Left colon (tissue), 2 donors: ENCODE measurements at places on chromosomes 6 and 20.

DNA sequence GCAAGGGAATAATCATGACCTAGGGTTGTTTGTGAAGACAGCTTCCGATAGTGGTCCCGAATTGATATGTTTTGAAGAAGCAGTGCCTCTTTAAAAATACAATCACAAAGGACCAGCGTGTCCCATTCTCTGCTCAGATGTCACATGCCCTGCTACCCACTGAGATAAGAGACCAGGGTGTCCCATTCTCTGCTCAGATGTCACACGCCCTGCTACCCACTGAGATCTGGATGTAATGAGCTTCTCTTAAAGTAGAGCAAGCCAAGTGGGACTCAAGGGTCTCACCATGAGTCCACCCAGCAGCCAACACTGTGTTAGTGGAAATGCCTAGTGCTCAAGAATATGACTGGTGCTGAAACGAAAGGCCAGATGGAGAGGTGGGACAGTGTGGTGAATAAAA, 22.2 kb downstream of the RIN2 start:
- no peak for DNase-seq

DNA sequence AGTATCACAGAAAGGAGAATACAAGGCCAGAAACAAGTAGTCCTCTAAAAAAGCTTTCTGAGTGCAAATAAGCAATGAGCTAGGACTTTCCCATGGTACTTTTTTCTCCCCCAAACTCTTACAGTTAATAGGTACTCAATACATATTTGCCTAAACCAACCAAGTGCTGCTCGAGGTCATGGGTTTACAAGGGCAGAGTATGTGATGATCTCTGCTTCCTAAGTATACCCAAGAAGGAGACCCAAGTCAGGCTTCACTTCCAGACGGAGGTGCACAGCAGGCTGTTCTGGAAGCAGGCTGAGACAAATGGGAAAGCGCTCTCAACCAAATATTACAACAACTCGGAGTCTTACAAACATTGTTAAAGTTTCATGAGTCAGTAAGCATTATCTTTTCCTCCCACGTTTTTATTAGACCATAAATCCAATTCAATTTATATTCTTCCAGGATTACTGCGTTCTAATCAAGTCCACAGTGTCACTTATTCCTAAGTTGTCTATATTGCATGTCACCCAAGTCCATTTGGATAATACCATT, 8.1 kb downstream of the FYN start:
- no peak for DNase-seq

DNA sequence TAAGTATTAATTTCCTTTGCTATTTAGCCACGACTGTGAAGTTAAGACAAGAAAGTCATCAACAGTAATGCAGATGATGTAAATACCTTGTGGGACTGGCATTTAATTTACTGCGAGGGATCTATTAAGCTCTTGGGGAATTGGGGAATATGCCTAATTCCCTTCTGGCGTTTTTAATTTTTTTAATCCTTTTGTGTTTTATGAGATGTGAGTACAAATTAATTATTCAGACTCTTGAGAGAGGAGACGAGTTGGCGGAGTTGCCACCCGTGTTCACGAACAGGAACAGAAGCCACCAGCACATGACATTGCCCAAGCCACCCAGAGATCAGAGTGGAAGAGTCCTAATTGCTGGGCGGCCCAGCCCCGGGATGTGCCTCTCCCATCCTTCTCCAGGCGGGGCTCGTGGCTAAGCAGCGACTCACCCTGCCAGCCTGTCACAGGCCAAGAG, 533 bp upstream of the CRYBG1 start:
- DNase-seq, result no peak

DNA sequence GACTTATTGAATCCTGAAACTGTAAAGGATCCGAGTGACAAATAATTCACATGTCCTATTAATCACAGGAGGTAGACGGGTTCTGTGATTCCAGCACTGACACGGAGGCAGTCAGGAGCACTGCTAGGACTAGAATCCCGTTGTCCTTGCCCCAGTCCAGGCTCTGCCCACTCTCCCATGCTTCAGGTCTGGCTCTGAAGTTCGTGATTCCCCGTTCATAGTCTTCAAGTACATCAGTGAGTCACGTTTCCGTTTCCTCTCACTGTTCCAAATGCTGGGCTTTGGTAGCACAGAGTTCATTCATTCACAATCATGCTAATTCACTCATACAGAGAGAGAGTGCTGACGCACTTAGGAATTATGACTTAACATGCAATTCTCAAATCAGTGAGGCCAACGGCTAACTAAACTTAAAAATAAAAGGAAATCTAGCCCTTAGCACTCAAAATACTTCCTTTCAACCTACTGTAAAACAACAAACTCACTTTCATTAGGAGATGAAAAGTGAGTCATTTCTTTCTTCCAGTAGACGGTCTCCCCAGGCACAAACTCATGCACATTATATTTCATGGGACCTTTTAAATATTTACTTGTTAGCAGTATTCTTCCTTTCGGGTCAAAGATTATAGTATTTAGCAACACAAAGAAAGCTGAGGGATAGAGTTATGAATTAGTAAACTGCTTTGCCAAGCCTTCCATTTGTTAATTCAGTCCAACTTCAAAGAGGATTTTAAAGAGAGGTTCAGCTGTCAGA, 94.0 kb upstream of the NHSL1 start:
- no peak for DNase-seq

DNA sequence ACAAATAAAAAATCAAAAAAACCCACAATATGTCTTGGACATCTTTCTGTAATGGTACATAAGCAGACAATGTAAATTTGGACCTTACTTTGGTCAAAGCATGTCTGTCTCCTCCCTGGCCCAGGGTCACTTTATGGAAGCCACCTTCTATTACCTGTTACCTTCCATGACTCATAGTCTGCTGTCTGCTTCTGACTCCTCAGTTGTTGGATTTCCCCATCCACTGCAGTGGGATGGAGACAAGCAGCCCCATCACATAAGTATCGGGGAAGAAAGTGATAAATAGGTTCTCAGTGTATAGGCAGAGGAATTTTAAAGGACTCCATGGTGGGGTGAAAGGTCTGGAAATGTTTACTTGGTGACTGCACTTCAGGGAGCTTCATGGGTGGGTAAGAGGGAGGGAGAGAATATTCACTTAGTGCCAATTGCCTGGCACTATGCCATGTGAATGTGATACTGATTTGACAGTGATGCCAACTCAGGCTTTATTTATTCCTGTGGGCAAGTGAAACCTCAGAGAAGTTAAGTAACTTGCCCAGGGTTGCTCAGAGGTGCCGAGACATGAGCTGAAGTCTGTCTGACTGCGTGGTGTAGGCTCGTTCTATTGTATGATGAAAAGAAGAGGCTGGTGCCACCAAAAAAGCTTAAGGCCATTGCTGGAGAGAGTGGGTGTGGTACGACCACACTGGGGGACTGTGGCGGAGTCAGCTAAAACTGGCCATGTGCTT, 175.6 kb upstream of the RNF24 start:
- DNase-seq, result no peak

DNA sequence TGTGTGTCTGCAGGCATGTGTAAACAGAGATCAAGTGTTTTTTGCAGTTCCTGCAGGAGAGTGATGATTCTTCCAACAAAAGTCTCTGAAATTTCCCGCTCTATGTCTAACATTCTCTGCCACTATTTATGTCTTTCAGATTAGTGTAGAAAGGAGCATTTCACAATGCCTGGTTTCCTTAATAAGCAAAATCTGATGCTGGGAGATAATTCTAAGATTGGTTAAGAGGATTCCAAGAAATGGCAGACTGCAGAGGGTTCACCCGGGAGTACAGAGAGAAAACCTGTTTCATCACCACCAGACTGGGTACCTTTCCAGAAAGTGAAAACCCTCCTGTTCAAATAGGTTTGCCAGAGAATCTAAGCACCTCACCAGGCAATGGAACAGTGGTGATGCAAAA, 62.7 kb downstream of the FOXC1 start:
- DNase-seq, result no peak

GRCh38 chr6:66897576-66897975, 1190.5 kb upstream of the EYS start:
- no peak for DNase-seq

DNA sequence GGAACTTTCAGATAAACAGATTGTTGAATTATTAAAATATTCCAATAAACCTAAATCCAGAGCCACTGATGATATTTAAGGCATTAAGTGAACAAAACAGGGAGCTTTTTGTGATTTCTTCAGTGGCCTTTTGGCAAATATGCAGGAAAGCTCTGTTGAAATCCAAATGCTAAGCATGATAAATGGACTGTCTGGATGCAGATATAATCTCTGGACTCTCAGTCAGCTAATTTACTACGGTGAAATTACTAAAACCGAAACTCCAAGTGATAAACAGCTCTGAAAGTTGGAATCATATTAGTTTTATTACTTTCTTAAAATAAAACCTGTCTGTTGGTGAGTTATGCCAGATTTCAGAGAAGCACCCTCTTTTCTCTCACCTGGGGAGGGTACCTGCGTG, 120.3 kb downstream of the IMPG1 start:
- no peak for DNase-seq

DNA sequence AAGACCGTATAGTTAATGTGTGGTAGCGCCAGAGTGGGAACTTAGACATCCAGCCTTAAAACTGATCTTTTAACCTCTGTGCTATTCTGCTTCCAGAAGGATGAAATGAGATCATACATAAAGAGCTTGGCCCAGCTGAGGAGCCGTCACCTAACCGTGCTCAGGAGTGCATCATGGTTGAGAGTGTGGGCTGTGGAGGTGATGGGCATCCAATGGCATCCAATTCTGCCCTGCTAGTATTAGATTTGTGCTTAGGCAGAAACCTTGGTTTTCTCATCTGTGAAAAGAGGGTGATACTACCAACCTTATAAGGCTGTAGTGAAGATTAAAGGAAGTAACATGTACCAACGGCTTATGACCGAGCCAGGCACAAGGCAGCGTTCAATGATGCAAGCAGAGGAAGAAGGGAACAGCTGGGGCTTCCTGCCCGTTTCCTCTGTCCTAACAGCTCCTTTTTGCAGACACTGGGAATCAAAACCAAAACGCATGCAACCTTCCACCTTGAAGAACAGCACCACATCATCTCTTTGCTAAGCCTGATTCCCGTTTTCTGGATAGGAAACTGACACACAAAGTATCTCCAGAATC, 1.3 kb downstream of the SLC22A16 start:
- DNase-seq, result no peak

DNA sequence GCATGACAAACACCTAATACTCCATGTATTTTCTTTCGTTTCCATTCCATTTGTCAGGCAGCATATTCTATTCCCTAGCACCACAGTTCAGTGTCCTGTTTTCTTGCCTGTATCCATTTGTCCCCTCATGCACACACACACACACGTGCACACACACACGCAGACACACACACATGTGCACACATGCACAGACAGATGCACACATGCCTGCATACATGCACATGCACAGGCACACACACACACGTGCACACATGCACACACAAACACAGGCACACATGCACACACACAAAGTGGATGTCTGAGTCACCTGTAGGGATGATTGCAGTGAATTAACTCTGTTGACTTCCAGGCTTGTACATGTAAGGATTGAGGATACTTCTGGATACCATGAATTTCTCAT, 226.7 kb upstream of the SYNDIG1 start:
- no peak for DNase-seq

GRCh38 chr6:129929433-129929832, 68.3 kb upstream of the TMEM244 start:
- DNase-seq, result no peak

DNA sequence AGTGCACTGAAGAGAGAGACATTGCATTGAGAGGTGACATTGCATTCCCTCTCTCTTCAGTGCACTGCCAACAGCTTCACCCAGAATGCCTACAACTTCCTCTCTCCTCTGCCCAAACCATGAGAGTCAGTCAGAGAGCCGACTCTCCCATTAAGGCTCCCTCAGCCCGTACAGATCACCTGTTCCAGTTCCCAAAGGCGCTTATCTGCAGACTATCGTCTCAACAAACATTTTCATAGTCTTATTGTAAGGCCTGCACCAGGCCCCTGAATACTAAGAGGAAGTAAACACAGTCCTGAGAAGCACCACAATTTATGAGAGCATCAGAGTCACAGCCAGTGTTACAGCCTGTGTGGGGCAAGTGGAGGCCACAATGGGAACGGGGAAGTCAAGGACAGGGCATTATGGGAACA, 53.7 kb downstream of the GFOD1 start:
- no peak for DNase-seq

GRCh38 chr6:5967594-5967993, 39.1 kb downstream of the NRN1 start:
- DNase-seq, result no peak

DNA sequence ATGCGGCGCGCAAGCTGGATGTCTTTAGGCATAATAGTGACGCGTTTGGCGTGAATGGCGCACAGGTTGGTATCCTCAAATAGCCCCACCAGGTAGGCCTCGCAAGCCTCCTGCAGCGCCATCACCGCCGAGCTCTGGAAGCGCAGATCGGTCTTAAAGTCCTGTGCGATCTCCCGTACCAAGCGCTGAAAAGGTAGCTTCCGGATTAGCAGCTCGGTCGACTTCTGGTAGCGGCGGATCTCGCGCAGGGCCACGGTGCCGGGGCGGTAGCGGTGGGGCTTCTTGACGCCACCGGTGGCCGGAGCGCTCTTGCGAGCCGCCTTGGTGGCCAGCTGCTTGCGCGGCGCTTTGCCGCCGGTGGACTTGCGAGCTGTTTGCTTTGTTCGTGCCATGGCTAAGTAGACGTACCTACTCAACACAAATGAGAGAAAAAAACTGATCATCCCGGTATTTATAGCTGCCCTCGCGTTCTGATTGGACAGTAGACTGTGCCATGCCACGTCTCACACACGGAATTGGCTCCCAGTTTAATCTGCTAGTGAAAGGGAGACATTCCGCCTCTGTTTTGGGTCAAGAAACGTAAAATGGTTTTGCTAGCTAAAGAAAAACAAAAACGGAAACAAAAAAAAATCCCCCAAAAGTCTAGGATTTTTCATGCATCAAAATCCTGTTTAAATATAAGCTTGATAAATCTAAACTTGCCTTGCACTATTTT, 40.1 kb downstream of the OR2B2 start:
- peak; percentile 82 for DNase-seq

DNA sequence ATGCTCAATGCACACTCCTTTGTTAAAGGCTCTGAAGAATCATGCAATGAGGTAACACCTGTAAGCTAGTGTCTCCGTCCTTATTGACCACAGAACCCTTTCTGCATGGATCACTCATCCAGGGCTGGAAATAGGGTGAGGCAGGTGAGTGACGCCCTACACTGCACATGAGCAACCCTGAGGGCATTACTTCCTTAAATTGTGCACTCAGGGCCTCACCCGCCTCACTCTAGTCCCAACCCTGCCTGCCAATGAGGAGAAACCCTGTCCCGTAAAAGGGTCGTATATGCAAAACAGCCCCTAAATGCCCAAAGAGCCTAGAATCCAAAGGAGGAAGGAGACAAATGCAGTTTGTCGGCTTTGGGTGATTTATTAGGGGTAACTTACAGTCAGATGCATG, 33.6 kb upstream of the NOP56 start:
- no peak for DNase-seq

GRCh38 chr6:39280247-39280731, 33.9 kb downstream of the KCNK17 start:
- DNase-seq, result peak; percentile 86

GRCh38 chr6:89574910-89575561, 63.5 kb downstream of the LYRM2 start:
- no peak for DNase-seq
